ENCODE measurements at places on chromosomes 4 and X. TPM values are rescaled to one million over a fixed set of nuclear protein-coding genes. Genes with fewer than 3 reads are reported as not detected.

NPY5R gene
- not detected for total RNA-seq

HSFX4 gene
- not detected for total RNA-seq

GLOD5 gene
- total RNA-seq: not detected

BEND2 gene
- not detected for total RNA-seq

DMD gene
- 34.9 TPM for total RNA-seq

GUCY1A1 gene
- total RNA-seq: 0.78 TPM

AKAP4 gene
- not detected for total RNA-seq

RHOH gene
- not detected for total RNA-seq

CRMP1 gene
- 0.30 TPM for total RNA-seq

MAGEE2 gene
- total RNA-seq: not detected

TDO2 gene
- 5.4 TPM for total RNA-seq

ADAMTS3 gene
- 5.5 TPM for total RNA-seq

SYTL5 gene
- total RNA-seq: 0.89 TPM

Data from smooth muscle cell of the umbilical artery (primary cell).